Stimulated activated CD8-positive, alpha-beta memory T cell treated with anti-CD3 and anti-CD28 coated beads, Interleukin-7, amount 100 ng/mL, for 24 hours (primary cell): ENCODE measurements at places on chromosomes 2 and 18.

- DNase-seq: no peak
These were observed 119.3 kb upstream of the RBBP8 start for GRCh38 chr18:22813648-22814328.

DNA sequence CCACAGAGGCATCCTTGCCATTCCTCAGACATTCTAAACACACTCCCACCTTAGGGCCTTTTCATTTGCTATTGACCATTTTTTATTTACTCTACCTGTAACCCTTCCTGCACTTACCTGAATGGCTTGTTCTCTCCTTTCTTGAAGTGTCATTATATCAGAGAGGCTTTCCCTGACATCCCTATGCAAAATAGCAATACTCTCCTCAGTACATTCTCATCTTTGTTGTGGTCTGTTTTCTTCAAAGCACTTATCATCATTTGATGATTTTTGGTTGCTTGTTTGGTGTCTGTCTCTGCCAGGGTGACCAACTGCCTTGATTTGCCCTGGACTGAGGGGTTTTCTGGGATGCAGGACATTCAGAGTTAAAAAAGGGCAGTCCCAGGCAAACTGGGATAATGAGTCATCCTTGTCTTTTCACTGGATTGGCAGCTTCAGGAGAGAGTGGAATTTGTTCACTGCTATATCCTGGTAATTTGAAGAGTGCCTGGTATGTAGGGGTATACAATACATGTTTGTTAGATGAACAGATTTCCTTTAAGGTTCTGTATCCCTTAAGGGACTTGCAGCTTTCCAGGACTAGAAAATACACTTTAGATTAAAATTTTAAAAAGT is 102.4 kb downstream of the BABAM2 start:
- no peak for DNase-seq

DNA sequence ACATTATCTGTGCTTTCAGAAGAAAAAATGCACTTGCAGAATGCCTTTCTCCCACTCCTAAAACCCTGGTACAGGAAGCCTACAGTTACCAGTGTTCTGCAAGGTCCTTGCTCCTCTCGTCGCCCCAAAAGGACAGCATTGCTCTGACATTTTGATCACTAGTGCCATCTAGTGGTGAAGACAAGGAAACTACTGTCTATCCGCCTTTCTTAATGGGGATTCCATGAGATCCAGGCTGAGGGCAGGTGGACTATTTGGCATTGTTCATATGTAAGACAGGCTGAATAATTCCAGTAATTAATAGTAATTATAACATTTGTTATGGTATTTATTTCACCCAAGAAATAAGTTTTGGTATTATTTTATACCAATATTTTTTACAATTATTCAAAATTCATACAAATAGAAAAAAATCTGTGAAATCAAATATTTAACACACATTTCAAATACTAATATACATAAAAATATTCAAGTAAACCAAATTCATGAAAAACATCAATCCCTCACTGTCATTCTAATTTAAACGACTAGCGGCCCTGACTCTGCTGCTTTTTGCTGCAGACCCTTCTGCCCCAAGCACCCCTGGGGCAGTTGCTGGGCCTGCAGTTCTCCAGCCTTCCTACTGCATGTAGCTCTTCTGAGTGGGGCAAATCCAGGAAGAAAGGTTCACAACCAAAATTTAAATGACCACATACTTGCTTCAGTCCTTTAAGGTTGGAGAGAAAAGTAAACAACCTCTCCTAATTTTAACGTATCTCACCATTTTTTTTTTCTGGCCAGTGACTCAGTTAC is 19.0 kb downstream of the TPGS2 start:
- DNase-seq: no peak

DNA sequence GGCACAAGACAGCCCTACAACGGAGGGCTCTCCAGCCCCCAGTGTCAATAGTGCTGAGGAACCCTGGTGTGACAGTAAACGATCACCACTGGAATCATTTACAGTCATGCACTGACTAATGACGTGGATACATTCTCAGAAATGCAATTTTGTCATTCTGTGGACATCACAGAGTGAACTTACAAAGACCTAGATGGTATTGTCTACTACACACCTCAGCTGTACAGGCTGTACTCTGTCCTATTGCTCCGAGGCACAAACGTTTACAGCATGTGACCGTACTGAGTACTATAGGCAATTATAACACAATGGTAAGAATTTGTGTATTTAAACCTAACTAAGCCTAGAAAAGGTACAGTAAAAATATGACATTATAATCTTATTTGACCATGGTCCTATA is 67.2 kb downstream of the CD8B2 start:
- no peak for DNase-seq

- DNase-seq: no peak
These were observed 70.2 kb downstream of the PTPRM start for GRCh38 chr18:7637269-7637668.

GRCh38 chr2:174785481-174785880 is 21.2 kb upstream of the CHRNA1 start:
- no peak for DNase-seq
